Gastroesophageal sphincter (tissue), 4 donors: ENCODE measurements at places on chromosomes 1 and 21. TPM values are rescaled to one million over a fixed set of nuclear protein-coding genes. Genes with fewer than 3 reads are reported as not detected.

Gene KMO
- total RNA-seq: 3.1 TPM

Gene C1orf105
- not detected for total RNA-seq

Gene CD2
- total RNA-seq: 1.1 TPM

Gene SAMSN1
- 3.3 TPM for total RNA-seq

Gene CFAP45
- 0.27 TPM for total RNA-seq

Gene TNFSF4
- total RNA-seq: 5.4 TPM

Gene FCN3
- total RNA-seq: 4.6 TPM

Gene NFIA
- total RNA-seq: 123 TPM

Gene HOOK1
- total RNA-seq: 0.47 TPM

Gene KIF1B
- 63.1 TPM for total RNA-seq

Gene TAGLN2
- 208 TPM for total RNA-seq

Gene RHOU
- total RNA-seq: 16.3 TPM

Gene AIM2
- total RNA-seq: not detected

Gene S100A2
- 7.6 TPM for total RNA-seq

Gene ZSWIM5
- 4.7 TPM for total RNA-seq
